SIG-M5 (cell line): ENCODE measurements at places on chromosomes 3 and 15.

GRCh38 chr3:126543457-126544061, 15.2 kb downstream of the C3orf22 start:
- DNase-seq, result no peak

DNA sequence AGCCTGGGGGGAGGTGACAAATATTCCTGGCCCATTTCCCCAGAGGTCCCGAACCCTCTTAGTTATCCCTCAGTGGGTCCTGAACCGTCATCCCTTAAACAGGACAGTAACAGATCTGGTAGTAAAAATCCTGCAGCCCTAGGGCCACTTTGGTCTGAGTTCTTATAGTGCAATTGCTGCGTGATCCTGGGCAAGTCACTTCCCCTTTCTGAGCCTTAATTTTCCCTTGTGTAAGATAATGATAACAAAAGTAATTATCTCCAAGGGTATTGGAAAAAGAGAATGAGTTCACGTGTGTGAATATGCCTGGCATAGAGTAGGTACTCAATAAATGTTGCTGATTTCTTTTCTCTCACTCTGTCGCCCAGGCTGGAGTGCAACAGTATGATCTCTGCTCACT, 2.9 kb upstream of the JAGN1 start:
- peak; percentile 26 for DNase-seq

- no peak for DNase-seq
Observed at GRCh38 chr3:55454611-55455010, 32.5 kb downstream of the WNT5A start.

GRCh38 chr15:58396181-58396580, 35.6 kb upstream of the LIPC start:
- no peak for DNase-seq

DNA sequence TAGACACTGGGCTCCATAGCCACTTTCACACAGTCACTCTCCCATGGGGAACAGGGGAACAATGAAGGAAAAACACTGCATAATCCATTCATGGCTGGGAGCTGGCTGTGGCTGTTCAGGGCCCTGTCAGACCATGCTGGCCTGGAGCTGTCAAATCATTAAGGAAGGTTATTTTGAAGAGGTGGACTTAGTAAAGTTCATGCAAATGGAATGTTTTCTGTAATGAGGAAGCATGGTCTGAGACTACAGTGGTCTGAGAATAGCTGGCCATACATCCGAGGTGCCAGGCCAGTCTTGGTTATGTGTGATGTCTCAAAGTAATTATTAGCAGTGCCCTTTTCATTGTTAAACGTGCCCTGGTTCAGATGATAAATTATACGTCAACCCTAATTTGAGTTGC, 117.1 kb upstream of the MRPS22 start:
- DNase-seq, result no peak

DNA sequence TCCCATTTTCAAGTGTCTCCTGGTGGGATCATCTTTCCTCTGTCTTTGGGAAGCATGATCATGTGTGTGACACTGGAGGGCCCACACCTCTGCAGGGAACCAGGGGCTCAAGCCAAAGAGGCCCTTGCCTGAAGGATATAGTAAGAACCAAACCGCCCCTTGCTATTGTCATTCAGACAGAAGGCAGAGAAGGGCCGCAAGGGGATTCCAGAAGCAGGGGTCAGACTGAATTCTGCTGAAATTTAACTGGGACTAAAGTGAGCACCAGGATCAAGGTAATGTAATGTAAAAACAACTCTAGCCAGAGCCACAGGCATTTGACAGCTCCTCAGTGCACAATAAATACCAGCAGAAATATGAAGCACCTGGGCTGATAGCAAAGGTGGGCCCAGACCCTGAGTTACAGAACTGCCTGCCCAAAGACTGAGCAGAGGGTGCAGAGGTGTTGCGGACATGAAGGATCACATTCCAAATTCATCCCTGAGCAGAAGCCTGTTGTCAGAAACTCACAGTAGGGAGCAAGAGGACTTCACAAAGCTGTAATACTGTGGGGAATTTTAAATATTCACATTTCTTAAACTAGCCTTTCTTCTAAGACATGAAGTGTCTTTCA, 46.0 kb upstream of the RASGRF1 start:
- DNase-seq, result no peak

GRCh38 chr3:128763967-128764366, 38.0 kb downstream of the RAB7A start:
- no peak for DNase-seq

- no peak for DNase-seq
Observed at GRCh38 chr15:95458721-95459120, 871.8 kb upstream of the NR2F2 start.

DNA sequence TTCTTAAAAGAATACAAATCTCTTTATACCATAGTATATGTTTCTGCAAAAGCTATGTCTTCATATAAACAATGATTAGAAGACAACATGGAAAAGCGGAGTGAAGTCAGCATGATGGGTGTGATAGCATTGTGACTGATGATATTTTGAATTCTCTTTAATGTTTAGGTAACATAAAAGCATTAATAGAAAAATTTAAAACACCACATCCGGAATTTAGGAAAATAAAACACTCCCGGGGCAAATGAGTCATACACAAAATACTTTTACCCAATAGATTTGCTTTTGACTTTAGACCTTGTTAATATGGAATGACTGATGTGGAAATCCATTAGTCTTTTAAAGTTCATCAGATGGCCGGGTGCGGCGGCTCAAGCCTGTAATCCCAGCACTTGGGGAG, 134.7 kb downstream of the P3H2 start:
- no peak for DNase-seq

DNA sequence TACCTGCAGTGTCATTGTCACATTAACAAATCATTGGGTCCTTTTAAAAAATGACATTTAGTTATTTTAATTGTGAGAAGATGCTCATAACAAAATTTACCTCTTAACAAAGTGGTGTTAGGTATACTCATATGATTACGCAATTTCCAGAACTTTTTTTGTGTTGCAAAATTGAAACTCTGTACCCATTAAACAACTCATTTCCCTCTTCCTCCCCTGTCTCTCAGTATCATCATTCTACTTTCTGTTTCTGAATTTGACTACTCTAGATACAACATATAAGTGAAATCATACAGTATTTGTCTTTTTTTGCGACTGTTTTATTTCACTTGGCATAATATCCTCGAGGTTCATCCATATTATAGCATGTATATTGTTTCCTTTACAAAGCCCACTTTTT, 58.7 kb upstream of the CHST2 start:
- no peak for DNase-seq
